Forelimb muscle (tissue), 1 donor: ENCODE measurements at places on chromosomes 1 and 21.

DNA sequence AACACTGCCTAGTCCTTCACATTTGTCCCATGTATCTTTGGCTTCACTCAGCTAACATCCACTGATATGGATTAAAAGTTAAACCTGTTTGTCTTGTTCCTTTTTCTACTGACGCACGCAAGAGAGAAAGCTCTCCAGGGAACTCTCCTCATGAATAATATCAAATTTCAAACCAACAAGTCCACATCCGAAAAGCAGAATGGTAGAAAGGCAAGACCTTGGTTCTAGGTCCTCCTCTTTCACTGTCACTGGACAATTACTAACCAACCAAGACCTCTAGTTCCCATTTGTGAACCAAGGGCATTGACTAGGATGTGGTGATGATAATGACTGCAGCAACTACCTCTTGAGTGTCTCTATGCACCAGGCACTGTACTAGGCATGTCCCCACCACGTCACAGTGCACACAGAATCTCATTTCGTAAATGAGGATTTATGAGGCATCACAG lies 8.4 kb downstream of the PLPP3 start:
- DNase-seq, result no peak

DNA sequence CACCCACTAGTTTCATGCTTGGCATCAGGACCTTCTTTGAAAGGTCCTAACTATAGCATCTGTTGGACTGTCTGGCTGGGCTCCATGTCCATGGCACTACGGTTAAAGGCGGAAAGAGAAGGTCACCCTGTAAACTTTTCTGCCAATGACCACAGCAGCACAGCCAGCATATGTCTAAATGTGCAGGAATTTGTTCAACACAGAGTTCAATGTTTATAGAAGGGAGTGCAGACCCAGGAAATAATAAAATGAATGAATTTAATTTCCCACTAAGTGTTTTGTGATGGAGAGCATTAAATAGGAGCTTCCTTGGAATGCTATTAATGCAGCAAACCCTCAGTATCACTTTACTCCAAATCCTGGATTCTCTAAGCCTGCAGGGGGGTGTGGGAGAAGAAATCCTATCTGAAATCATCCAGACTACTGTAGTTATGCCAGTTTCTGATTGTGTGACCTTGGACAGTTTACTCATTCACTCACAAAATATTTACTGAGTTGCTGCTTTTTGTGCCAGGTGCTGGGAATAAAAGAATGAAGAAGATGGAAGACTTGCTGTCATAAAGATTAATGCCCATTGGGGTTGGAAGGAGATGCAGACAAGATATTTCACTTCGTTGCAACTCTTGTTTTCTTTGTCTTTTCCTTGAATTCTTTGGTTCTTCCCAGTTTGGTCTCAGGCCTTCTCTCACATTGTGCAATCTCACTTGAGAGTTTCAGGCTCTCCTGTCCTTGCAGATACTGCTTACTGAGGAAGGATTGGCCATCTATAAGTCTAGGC lies 195.0 kb downstream of the ROR1 start:
- DNase-seq, result no peak

DNA sequence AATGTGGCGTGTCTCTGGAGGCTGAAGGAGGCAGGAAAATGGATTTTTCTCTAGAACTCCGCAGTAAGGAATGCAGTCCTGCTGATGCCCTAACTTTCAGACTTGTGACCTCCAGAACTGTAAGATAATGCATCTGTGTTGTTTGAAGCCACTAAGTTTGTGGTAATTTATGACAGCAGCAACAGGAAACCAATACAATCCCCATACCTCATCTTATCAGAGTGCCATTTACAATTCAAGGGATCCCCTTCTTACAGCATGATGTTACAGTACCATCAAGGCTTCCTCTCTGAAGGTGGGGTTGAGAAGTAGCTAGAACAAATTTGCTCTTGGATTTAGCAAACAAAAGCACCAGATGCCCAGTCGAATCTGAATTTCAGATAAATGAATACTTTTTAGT lies 21.6 kb downstream of the ABCA4 start:
- DNase-seq, result no peak

DNA sequence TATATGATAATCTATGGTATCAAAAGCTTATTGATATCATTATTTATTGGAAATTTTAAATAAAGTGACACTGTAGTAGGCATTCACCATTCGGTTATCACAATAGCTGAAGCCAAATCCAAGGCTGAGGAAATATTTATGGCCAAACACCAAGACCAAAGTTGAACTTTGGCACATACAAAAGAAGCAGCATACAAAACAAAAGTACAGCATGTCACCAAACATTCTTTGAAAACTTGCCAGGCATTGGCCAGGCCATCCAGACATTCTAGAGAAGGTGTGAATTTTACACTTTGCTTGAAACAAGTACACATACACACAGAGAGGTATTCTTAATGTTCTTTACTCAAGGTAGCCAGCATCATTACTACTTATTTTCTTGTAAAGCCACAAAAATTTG lies 544.4 kb upstream of the CXADR start:
- no peak for DNase-seq

GRCh38 chr1:150973836-150974579 lies 627 bp downstream of the CERS2 start:
- DNase-seq, result no peak

- no peak for DNase-seq
These were observed 44.6 kb downstream of the CDCP2 start for GRCh38 chr1:54108156-54108555.

DNA sequence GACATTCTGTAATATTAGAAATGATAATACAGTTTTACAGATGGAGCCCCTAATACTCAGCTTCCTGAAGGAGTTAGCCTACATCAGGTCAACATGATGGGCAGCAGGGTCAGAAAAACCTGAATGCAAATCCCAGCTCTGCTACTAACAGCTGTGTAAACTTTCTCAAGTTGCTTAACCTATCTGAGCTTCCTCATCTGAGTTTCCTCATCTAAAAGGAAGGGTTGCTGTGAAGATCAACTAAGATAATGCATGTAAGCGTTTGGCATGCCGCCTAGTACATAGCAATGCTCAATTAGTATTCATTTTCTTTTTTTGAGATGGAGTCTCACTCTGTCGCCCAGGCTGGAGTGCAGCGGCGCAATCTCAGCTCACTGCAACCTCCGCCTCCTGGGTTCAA lies 18.4 kb upstream of the DESI2 start:
- DNase-seq, result no peak

DNA sequence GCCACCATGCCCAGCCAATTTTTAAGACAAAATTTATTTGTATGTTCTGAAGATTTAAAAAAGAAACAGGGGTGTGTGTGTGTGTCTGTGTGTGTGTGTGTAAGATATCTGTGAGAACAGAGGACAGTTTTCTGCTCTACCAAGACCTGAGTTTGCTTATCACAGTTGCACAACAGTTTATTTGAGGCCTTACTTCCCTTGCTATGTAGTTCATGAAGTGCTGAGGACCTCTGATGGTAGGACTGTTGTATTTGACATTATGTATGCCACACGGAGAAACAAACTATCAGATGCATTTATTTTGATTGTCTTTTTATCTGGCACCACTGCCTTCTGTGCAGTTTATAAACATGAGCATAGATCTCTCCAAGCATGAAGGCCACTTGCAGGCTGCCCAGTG lies 355.2 kb downstream of the PBX1 start:
- DNase-seq, result no peak

DNA sequence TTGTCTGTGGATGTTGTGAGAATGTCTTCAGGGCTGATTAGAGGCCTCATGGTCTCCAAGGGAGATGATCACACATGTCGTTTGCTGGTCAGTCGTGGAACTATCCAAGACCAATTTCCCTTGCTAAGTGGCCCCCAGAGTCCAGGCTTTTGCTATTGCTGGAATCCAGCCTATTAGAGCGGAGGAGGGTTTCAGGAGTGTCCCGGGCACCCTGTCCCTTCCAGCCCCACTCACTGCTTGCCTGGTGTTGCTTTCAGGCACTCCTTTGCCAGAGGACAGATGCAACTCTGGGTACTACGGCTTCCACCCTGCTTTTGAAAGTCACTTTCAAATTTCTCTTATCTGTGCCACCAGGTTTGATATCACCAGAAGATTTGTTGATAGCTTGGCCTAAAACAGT lies 149.1 kb downstream of the NOS1AP start:
- no peak for DNase-seq

- DNase-seq, result no peak
These were observed 23.2 kb upstream of the NUP133 start for GRCh38 chr1:229531326-229531725.

GRCh38 chr1:90502194-90502593 lies 214.9 kb downstream of the BARHL2 start:
- no peak for DNase-seq

GRCh38 chr1:184740344-184740743 lies 14.3 kb downstream of the EDEM3 start:
- no peak for DNase-seq

DNA sequence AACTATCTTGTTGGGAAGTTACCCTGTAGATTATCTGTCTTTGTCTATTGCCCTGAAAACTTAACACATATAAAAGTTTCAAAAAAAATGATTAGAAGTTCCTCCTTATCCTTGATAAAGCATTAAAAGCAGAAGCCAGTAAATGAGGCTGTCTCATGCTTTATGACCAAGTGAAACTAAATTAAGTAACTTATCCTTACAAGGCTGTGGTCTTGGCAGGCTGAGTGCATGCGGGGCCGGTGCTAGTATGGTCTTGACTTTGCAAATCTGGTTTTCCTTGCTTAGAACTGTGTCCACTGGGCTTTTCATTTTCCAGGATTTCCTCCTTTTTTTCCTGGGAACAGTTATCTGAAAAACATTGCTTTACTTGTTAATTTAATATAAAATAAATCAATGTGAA lies 43.1 kb downstream of the PCNX2 start:
- DNase-seq, result no peak

GRCh38 chr21:41557884-41558283 lies 49.9 kb upstream of the TMPRSS2 start:
- DNase-seq, result no peak

DNA sequence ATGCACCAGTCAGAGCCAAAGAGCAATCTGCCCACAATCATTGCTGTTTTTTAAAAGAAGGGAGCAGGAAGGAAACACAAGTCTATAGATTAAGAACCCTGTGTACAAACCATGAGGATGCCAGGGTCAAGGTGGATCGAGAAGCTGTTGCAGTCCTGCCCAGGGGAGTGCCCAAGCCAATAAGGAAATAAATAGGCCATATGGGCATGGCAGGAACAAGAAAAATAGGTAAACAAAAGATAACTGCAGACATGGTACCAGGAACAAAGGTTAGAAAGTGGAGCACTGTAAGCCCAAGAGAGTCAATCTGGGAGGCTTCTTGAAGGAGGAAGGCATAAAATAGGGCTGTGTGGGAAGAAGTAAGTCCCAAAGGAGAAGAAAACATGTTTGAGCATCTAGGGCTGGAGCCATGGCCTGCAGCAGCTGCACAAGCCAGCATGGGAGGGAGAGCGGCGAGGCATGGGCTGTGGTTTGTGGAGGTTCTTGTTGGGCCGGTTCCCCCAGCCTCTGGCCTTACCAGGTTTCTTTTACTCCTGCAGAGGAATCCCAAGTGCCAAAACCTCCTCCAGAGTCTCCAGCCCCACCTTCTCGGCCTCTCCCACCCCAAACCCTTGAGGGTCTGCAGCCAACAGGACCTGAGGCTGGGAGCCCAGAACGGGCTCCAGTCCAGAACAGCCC lies 13.6 kb downstream of the INAVA start:
- DNase-seq, result no peak

DNA sequence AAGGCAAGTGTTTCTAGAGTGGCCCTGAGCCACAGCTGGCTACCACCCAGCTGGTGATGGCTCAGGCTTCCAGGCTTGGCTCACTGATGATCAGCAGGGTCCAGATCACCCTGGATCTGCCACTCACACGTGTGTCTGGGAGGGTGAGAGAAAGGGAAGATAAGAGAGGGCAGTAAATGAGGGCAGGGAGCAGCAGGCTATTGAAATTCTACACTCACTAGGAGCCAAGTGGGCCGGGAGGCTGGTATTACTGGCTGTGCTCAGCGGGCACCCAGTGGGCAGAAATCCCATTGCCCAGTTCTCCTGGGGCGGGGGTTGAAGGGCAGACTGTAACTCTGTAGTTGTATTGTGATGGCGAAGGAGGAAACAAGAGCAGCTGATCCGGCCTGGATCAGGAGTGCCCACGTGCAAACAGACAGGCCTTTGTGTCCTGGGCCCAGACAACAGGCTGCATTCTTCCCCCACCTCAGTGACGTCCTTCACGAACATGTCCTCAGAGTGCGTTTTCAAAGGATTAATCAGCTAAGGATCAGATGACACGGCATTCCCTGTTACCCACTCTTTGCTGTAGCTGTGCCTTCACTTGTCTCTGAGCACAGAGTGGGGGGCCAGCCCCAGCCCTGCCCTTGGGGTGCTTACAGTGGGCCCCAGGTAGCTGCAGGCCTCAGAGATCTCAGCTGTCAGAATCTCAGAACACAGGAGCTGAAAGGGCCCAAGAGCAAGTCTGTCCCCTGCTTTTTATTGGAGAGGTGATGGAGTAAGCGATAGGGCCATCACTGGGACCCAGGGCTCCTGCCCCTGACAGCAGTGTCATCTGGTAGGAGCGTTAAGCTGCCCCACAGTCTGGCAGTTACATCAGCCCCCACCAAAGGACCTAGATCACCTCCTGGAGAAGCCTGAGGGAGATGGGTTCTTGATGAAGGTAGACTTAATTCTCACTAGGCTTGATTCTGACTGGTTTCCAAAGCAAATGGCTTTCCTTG lies 60.5 kb downstream of the ATP1A1 start:
- no peak for DNase-seq

- no peak for DNase-seq
These were observed 84.3 kb downstream of the COL11A1 start for GRCh38 chr1:103024051-103024450.

- DNase-seq, result no peak
These were observed 49.0 kb downstream of the BRINP2 start for GRCh38 chr1:177219554-177220458.

GRCh38 chr1:22026924-22027289 lies 25.4 kb downstream of the CELA3A start:
- DNase-seq, result no peak
